GM18507 (cell line): ENCODE measurements at places on chromosomes 11 and 22.
A peak's percentile ranks its signal among the peaks of the same experiment; 100 is the strongest.

DNA sequence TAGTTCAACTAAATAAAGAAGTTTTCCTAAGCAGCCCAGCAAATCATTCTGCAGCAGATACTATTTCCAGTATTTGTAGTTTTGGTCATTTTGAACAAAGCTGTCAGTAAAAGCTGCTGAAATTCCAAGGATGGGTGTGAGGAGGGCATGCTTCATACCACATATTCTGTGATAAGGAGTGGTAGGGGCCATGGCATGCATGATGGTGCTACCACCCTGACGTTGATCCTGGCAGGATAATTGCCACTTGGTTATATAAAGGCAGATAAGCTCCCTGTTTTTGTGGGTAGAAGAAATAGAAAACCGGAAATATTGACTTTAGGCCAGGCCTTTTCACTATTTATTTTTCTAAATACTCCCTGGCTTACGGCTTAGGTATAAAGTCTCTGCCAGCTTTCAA, 33.1 kb upstream of the L3MBTL2 start:
- no peak for DNase-seq

GRCh38 chr11:72253392-72253791, 9.4 kb upstream of the PHOX2A start:
- no peak for DNase-seq

- DNase-seq = no peak
These were observed 31.7 kb downstream of the ALG12 start for GRCh38 chr22:49886346-49887063.

GRCh38 chr11:13140873-13141655, 131.9 kb downstream of the RASSF10 start:
- no peak for DNase-seq

DNA sequence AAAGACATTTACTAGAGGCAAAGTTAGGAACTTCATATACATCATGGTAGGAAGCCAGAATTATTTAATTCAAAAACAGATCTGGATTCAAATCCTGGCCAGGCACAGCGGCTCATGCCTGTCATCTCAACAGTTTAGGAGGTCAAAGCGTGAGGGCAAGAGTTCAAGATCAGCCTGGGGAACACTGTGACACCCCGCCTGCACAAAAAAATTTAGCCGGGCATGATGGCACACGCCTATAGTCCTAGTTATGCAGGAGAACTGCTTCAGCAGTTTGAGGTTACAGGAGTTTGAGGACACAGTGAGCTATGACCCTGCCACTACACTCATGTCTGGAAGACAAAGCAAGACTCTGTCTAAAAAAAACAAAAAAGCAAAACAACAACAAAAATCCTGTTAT, 8.9 kb downstream of the MRTFA start:
- no peak for DNase-seq

- no peak for DNase-seq
These were observed 79.9 kb upstream of the RAB1B start for GRCh38 chr11:66188580-66188979.

DNA sequence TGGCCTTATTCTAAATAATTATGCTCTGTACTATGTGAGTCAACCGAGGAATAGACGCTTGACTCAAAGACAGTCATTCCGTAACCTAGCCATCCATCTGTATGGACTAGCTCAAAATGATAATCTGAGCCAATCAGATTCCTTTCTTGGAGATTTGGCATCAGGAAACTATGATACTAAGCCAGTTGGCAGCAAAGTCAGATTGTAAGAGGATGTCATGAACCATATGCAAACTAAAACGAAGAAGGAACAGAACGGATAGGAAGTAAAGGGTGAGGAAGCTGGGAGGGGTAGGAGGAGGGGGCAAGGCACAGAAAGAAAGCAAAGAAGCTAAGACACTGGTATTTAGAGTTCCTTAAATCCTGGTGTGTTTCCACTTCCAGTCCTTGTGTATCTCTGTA, 10.7 kb upstream of the SESN3 start:
- DNase-seq = no peak

- DNase-seq = peak; percentile 58
These were observed 3.9 kb upstream of the ABCG4 start for GRCh38 chr11:119144825-119145486.
